ENCODE measurements at places on chromosomes 11 and 22. TPM values are rescaled to one million over a fixed set of nuclear protein-coding genes. Genes with fewer than 3 reads are reported as not detected.

DNA sequence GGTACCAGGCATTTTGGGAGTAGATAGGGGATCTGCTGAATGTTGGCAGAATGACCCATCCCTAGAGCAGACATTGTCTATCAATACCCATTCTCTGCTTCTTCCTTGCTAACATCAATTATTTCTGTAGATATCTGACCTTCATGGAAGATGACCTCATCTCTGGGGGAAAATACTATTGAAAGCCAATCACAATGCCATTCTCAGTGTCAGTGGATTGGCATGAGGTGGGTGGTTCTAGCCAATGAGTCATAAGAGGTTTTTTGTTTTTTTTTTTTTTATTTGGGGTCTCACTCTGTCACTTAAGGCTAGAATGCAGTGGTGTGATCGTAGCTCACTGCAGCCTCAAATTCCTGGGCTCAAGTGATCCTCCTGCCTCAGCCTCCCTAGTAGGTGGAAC lies 42.5 kb downstream of the SNX19 start:
- no peak for DNase-seq

The ZBTB44 gene
- total RNA-seq = 61.3 TPM

DNA sequence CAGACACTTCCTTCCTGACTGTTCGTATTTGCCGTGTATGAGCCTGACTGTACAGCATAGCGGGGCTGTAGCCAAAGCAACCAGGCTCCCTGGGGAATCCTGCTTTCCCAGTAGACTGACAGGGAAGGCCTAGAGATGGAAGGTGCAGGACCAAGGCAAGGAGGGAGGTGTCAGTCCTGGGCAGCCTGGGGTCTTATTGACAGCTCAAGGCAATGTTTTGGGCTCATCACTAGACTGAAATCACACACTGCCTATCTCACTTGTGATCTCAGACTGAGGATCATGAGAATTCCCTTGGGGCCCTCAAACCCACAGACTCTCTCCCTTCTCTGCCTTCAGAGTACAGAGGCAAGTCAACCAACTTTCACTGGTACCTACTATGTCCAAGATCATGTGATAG lies 346.8 kb upstream of the NARS2 start:
- DNase-seq = no peak

- DNase-seq = no peak
Measured at GRCh38 chr11:7944123-7944522, 2.6 kb upstream of the OR10A3 start.

All from sciatic nerve (tissue), 2 donors.